ENCODE measurements at places on chromosomes 4 and X.

GRCh38 chr4:78645853-78646757, 94.5 kb downstream of the ANXA3 start:
- DNase-seq = no peak

- DNase-seq = no peak
These were observed 3.8 kb upstream of the DCAF4L1 start for GRCh38 chr4:41977709-41978108.

- no peak for DNase-seq
These were observed 11.3 kb downstream of the RASSF6 start for GRCh38 chr4:73608689-73609594.

DNA sequence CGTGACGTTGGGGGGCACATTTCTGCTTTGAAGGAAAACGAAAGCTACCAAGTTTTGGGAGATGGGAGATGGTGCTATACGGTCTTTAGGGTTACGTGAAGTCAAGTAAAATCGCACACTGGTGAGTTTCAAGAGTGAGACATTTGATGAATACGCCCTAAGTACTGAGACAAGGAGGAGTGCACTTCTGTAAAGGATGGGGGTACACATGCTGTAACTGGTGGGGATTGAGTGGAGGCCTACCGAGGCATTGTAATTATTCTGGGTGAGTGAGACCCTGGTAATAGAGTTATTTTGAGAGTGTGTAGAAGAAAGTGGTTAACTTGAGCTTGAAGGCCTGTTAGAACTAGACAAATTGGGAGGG, 536 bp downstream of the SH3BGRL start:
- peak; percentile 14 for DNase-seq

- peak; percentile 38 for DNase-seq
These were observed 32.9 kb downstream of the HTT-AS start for GRCh38 chr4:3041192-3042142.

GRCh38 chrX:150421816-150422215, 58.7 kb downstream of the MAMLD1 start:
- DNase-seq = no peak

DNA sequence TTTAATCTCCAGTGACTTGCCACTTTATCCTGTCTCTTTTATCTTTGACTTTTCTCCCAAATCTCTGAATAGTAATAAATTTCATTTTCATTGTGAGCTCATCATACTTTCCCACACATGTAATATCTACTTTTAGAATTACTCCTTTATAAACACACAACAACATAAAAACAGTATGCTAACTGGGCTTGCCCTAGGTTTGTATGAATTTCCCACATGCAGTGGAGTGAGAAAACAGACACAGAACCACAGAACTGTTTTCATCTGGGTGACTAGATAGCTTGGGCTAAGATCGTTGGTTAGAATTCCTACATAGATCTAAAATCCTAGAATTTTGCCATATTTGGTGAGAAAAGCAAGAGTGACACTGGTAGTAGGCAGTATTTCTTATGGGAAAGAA, 409.5 kb downstream of the SPRY1 start:
- no peak for DNase-seq

DNA sequence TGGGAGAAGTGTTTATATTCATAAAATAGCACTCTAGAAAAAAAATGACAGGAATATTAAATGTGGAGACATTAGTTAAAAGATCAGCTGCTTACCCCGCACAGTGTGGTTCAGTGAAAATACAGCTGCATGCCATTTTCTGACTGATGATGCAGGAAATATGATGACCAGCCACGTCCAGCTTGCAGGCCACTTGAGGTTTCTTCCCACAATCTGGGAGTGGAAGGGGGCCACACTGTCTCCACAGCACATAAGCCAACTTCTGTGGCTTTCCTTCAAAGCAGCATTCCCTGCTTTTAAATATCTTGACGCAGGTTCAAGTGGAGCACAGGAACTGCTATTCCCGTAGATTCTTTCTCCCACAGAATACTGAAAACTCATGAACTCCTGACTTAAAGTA, 173.4 kb upstream of the GALNT7 start:
- DNase-seq = no peak

GRCh38 chr4:120873554-120873953, 49.0 kb downstream of the PRDM5 start:
- DNase-seq = no peak

GRCh38 chrX:123185721-123186120, 1.6 kb downstream of the GRIA3 start:
- DNase-seq = no peak

All from MM.1S (cell line).